ENCODE measurements at places on chromosomes 16 and 17. TPM values are rescaled to one million over a fixed set of nuclear protein-coding genes. Genes with fewer than 3 reads are reported as not detected.

The RPH3AL gene
- 11.6 TPM for polyA plus RNA-seq

The FOXN1 gene
- polyA plus RNA-seq, result 0.41 TPM

The ZG16B gene
- polyA plus RNA-seq, result 0.31 TPM

The MYH13 gene
- 0.26 TPM for polyA plus RNA-seq

The APPBP2 gene
- 54.2 TPM for polyA plus RNA-seq

The ZP2 gene
- polyA plus RNA-seq, result 0.17 TPM

The FSCN2 gene
- polyA plus RNA-seq, result 1.00 TPM

The KRT27 gene
- polyA plus RNA-seq, result not detected

The TSNAXIP1 gene
- 7.8 TPM for polyA plus RNA-seq

The LPO gene
- 0.06 TPM for polyA plus RNA-seq

The TAT gene
- polyA plus RNA-seq, result 0.03 TPM

The KRTAP1-1 gene
- not detected for polyA plus RNA-seq

The OSGIN1 gene
- polyA plus RNA-seq, result 0.33 TPM

The GINS2 gene
- 20.4 TPM for polyA plus RNA-seq

DNA sequence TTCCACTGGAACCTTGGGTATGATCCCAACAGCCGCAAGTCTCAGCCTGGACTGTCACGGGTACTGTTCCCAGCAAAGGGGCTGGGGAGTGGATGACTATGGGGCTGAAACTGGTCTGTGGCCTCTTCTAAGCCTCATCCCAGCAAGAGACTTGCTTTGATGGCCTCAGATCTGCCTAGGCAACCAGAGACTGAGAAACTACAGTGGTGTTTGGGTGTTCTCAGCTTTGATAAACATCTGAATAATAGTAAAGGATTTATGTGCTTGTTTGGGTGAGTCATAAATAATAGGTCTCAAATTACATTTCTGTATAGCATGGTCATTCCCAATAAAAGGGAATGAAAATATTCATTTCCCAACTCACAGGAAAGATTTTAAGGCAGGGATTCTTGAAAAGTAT lies 30.2 kb upstream of the ULK2 start:
- DNase-seq, result no peak

DNA sequence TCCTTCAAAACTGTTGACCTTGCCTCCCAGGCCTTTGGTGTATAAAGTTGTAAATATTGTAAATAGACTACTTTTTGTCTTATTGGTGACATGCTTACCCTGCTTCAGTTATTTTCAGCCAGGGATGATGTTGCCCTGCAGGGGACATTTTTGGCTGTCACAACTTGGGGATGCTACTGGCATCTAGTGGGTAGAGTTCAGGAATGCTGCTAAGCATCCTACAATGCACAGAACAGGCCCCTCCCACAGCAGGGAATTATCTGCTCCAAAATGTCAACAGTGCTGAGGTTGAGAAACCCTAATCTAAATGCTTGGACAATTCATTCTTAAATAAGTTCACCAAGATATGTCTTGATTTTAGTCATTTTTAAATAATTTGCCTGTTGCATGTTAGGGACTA lies 459.8 kb downstream of the PMP22 start:
- DNase-seq, result no peak

- no peak for DNase-seq
These were observed 10.1 kb downstream of the AMZ2 start for GRCh38 chr17:68257934-68258333.

DNA sequence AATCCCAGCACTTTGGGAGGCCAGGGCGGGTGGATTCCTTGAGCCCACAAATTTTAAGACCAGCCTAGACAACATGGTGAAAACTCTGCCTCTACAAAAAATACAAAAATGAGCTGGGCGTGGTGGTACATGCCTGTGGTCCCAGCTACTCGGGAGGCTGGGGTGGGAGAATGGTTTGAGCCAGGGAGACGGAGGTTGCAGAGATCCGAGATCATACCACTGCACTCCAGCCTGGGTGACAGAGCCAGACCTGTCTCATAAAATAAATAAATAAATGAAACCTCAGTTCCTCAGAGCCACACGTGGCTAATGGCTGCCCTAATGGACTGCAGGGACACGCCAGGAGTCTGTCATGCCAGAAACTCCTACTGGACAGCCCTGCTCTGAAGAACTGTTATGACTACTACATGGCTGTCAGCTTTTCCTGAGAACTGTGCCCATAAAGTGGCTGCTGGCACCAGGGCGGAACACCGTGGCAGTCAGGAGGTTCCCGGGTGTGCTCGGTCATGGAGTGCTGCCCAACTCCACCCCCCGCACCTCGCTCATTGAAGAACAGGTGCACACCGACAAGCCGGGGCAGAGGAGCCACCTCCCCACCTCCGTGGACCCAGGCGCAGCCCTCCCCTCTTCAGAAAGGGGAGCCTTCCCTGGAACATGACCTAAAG lies 4.3 kb downstream of the TMEM11 start:
- no peak for DNase-seq

GRCh38 chr16:54194334-54194743 lies 92.2 kb downstream of the IRX3 start:
- DNase-seq, result no peak

DNA sequence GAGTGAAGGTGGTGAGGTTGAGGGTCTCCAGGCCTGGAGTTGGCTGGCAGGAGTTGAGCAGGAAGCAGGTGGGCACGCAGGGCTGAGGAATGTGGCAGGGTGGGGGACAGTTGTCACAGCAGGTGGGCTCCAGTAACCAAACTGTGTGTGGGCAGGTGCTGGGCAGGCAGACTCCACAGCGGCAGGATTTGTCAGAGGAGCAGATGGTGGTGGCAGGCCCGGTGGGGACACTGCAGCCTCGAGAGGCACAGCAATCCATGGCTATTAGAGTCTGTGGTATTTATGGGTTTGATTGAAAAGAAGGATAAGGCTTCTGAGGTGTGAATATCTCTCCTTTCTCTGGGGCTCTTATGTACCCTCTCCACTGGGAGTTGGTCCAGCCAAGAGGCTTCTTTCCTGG lies at the start of gene KRTAP3-3:
Gene KRTAP3-3, minus strand, starts transcription at position 326 of the 400 bp plus-strand sequence. Its CDS starts 67 bp downstream, at position 259.
- DNase-seq, result no peak

DNA sequence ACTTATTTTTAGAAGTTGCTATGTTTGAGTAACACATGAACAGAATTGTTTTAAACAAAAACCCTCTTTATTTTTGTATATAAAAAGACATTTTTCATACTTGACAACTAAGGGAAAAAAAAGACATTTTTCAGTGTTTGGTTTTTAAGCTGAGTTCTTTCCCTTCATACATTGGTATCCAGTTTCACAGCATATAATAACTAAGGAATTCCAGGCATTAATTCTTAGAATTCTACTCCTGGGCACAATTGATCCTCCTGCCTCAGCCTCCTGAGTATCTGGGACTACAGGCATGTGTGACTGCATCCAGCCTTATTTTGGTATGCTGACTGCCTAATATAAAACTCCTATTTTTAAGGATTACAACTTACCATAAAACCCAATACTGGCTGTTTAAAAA lies 8.4 kb downstream of the FBXO47 start:
- DNase-seq, result no peak

DNA sequence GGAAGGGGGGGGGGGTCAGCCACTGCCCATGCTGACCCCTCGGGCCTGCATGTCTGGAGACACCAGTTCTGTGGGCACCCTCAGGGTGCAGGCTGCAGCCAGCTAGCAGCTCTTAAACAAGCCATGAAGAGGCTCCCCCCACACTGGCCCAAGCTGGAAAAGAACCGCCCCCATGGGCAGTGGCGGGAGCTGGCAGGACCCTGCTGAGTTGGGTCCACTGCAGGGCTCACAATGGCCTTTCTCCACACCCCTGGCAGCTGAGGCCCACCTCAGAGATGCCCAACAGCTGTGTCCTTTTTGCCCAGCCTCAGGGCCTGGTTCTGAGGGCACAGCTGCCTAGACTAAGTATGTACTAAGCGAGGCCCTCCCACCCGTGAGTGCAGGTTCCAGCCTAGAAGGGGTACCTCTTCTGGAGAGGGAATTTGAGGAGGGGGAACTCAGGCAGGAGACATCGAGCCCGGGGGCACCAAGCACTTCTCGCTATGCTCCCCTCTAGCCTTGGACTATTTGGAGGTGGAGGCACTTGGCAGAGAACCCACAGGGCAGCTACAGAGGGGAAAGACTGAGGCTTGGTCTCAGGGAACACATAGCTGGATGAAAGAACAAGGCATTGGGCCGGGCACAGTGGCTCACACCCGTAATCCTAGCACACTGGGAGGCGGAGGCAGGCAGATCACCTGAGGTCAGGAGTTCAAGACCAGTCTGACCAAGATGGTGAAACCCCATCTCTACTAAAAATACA lies 3.2 kb downstream of the THRA start:
- no peak for DNase-seq

DNA sequence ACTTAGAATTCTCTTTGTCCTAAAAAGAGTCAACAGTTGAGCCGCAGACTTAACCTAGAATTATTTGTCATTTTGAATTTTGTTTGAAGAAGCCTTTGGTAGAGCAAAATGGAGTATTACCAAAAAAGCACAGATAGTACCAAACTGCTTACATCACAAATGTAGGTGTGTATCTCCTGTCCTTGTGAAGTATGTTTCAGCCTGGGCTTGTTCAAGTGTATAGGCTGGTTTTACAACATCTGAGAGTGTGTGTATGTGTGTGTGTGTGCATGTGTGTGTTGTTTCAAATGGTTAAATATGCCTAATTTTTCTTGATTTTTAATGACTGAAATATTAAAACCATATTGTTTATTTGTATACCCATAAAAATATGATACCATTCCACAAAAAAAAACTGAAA lies 188.7 kb upstream of the AXIN2 start:
- no peak for DNase-seq

GRCh38 chr17:67139784-67140665 lies 95.7 kb downstream of the CACNG1 start:
- DNase-seq, result no peak

DNA sequence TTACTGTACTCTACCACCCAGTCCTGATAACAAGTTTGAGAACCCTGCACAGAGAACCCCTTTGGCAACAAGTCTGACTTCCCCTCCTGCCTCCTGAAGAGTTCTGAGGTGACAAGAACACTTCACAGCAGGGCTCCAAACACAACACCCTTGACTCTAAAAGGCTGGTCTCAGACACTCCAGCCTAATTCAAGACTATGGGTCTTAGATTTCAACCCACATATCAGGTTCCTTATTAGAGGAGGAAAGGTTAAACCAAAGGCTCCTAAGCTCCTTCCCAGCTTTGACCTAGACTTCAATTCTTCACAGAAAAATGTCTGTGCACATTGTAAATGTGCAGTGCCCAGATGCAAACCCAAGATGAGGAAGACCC lies 23.0 kb downstream of the RANBP10 start:
- DNase-seq, result no peak

DNA sequence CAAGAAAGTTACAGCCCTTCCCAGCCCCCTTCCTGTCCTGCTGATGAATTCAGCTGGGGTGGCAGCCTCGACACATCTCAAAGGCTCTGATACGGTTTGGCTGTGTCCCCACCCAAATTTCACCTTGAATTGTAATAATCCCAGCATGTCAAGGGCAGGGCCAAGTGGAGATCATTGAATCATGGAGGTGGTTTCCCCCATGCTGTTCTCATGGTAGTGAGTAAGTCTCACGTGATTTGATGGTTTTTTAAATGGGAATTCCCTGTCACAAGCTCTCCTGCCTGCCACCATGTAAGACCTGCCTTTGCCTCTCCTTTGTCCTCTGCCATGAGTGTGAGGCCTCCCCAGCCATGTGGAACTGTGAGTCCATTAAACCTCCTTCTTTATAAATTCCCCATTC lies 163.2 kb upstream of the FOXF1 start:
- no peak for DNase-seq

- no peak for DNase-seq
These were observed 42.7 kb upstream of the ANKFN1 start for GRCh38 chr17:56110463-56111135.

GRCh38 chr17:40793832-40794231 lies 5.9 kb downstream of the KRT28 start:
- DNase-seq, result no peak

GRCh38 chr16:30581457-30581856 lies 4.0 kb downstream of the ZNF785 start:
- DNase-seq, result no peak

GRCh38 chr16:17133851-17134250 lies 336.9 kb downstream of the XYLT1 start:
- no peak for DNase-seq

GRCh38 chr16:81231014-81231413 lies 7.5 kb upstream of the BCO1 start:
- DNase-seq, result no peak

DNA sequence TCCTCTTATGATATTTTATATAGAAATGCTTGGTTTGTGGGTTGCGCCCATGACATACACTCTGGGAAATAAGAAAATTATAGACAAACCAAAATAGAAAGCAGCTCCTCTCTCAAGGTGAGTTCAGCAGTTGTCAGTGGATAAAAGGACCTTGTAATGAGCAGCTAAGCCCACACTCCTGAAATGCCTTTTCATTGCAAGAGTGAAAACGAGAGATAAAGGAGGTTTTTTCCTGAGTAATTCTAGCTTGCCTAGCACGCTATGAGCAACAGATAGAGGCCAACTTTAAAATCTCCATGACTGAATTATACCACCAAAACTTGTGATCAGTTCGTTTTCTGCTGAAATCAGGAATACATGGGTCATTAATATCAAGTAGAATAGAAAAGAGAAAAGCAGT lies 261.8 kb upstream of the CACNG5 start:
- no peak for DNase-seq

DNA sequence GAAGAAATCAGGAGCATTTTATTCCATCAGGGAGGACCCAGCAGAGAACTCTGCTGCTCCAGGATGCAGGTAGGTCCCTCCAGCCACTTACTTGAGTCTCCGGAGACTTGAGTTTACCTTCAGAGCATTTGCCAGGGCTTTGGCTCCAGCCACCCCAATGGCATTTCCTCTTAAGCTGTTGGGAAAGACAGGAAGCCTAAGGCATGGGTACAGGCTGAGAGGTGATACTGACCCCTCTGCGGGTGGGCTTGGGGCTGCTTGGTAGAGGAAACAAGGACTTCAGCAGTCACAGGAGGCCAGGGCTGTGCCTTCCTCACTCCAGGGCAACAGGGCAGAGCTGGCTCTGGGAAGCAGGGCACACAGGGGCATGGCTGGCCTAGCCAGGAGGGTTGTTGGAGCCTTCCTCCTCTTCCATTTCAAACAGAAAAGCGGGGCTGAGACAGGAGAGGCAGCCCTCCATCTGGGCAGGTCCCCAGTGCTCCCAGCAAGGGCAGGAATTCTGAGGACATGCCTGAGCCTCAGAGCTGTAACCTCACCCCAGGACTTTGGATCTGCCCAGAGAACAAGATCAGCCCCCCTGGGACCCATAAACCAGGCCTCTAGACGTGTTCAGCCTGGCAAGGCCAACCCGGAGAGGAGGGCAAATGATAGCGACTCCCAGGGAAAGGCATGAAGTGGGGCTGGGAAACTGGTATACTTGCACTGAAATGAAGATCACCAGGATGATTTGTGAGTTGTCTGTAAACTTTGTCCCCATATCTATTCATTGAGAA lies 34.4 kb downstream of the NLRC3 start:
- no peak for DNase-seq
